Activated naive CD4-positive, alpha-beta T cell treated with anti-CD3 and anti-CD28 coated beads, Interleukin-2, amount 50 U/mL, for 16 hours (primary cell): ENCODE measurements at places on chromosomes 7 and 10.

DNA sequence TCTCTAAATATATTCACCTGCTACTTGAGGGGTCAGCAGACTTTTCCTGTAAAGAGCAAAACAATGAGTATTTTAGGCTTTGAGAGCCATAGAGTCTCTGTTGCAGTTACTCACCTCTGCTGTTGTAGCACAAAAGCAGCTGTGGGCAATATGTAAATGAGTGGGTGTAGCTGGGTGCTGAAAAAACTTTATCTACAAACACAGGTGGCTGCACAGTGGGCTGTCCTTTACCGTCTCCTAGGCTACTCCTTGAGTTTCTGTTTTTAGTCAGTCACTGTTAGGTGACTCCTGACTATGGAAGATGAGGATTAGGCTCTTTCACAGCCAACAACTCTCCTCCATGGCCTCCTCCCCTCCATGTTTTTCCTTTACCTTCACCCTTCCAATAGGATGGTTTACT, 286.1 kb upstream of the C7orf33 start:
- no peak for DNase-seq

DNA sequence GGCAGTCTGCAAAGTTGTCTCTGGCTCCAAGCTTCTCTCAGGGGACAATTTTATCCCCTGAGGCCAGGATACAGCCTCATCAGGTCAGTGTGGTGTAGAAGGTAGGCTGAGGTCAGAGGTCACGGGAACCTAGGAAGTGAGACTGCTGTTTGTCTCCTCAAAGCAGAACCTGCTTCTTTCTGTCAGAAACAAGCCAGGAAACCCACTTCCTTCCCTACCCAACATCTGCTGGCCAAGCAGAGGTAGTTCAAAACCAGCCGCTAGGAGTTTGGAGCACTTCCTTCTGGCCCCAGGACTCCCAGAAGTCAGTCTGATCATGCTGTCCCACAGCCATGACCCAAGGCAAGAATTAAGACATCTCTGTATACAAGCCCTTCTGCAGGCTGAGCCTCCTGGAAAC, 12.2 kb downstream of the CLRN3 start:
- no peak for DNase-seq

- DNase-seq: no peak
Observed at GRCh38 chr7:133300811-133301210, 47.9 kb downstream of the EXOC4 start.

DNA sequence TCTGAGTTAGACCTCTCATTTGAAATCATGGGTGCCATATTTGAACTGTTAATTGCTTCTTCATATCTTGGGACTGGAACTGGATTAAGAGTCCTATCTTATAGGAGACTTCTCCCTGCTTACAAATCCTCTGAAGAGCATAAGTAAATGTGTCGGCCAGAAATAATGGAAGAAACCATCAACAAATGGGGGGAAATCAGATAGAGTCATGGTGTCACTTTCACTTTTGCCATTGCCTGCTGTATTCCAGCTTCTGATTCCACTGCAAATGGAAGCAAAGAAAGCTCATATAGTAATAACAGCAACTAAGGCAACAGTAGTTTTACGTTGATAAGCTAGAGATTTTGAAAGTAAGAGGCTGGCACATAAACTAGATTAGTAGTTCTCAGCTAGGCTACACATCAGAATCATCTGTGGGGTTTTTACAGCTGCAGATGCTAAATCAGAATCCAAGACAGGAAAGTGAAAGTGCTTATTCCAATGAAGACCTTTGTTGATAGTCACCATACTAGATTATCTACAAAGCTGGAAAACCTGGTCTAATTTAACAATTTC, 12.3 kb upstream of the CRPPA start:
- DNase-seq: no peak

- no peak for DNase-seq
Observed at GRCh38 chr10:23820792-23821191, 381.9 kb downstream of the OTUD1 start.

DNA sequence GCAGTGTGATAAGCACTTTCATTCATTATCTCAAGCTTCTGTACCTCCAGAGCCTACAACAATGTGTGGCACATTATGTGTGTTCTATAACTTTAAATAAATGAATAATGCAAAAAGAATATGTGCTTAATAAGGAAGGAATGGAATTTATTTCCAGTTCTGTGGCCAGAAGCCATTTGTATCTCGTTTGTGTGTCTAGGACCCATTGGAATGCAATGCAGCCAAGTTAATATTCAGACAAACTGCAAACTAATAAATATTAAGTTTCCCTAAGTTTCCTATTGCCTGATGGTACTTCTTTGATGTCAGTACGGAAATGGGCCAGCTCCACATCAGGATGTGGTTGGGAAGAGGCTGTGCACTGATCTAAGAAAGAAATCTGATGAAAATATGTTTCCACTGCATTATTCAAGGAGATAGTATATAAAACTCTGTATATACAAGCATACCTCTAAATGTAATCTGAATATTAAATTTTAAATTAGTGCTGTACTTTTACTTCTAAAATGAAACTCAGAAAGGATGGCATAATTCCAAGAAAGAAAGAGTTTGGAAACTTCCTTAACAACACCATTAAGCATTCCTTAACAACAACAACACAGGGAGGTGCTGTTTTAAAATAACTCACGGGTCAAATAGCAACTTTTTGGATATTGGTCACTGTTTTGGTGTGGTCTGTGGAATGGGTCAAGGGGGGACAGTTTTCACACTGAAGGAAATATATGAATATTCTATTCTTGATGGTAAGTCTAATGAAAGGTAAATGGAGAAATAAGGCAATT, 29.4 kb upstream of the ANKRD30A start:
- no peak for DNase-seq

- no peak for DNase-seq
Observed at GRCh38 chr7:116438267-116438666, 61.3 kb upstream of the CAV2 start.

GRCh38 chr10:7889947-7890542, 71.7 kb downstream of the TAF3 start:
- DNase-seq: no peak

- no peak for DNase-seq
Observed at GRCh38 chr10:122503886-122504609, 42.7 kb downstream of the HTRA1 start.

- no peak for DNase-seq
Observed at GRCh38 chr7:5703572-5704533, 77.6 kb downstream of the RNF216 start.

GRCh38 chr10:120186506-120186905, 270.5 kb upstream of the PLPP4 start:
- no peak for DNase-seq

DNA sequence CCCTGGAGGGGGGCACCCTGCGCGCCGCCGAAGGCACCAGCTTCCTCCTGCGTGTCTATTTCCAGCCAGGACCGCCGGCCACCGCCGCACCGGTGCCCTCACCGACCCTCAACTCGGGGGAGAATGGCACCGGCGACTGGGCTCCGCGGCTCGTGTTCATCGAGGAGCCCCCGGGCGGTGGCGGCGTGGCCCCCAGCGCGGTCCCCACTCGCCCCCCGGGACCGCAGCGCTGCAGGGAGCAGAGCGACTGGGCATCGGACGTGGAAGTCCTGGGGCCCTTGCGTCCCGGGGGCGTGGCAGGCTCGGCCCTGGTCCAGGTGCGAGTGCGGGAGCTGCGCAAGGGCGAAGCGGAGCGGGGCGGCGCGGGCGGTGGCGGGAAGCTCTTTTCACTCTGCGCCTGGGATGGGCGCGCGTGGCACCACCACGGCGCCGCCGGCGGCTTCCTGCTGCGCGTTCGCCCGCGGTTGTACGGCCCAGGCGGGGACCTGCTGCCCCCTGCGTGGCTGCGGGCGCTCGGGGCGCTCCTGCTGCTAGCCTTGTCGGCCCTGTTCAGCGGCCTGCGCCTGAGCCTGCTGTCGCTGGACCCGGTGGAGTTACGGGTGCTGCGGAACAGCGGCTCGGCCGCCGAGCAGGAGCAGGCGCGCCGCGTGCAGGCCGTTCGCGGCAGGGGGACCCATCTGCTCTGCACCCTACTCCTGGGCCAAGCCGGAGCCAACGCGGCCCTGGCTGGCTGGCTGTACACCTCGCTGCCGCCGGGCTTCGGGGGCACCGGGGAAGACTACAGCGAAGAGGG, 594 bp downstream of the CNNM1 start:
- peak; percentile 13 for DNase-seq

GRCh38 chr7:28364082-28364481, 48.2 kb upstream of the CREB5 start:
- no peak for DNase-seq

- no peak for DNase-seq
Observed at GRCh38 chr7:33922820-33923219, 17.5 kb downstream of the BMPER start.

DNA sequence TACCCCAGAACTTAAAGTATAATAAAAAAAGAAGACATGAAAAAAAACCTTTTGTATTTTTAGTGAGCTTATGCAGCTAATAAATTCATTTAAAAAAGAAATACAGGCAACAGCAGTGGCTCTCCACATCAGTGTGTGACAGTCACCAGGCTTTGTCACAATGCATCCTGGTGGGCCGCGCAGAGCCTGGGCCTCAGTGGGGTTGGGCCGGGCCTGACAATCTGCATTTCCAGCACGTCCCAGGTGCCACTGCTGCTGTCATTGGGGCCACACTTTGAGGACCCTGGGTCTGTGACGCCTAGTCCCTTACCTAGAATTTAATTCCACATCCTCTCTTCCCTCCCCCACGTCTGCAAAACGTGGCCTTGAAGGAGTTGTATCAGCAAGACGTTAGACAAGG, 284.5 kb downstream of the ADARB2 start:
- no peak for DNase-seq

GRCh38 chr7:141713890-141714289, 5.7 kb downstream of the WEE2 start:
- DNase-seq: no peak

- DNase-seq: no peak
Observed at GRCh38 chr10:120177330-120177729, 279.7 kb upstream of the PLPP4 start.

GRCh38 chr7:123372368-123372767, 162.0 kb downstream of the IQUB start:
- DNase-seq: no peak

GRCh38 chr7:100545360-100546128, 6.5 kb downstream of the AGFG2 start:
- peak; percentile 57 for DNase-seq

GRCh38 chr10:132833421-132834111, 47.6 kb upstream of the NKX6-2 start:
- DNase-seq: peak; percentile 9

DNA sequence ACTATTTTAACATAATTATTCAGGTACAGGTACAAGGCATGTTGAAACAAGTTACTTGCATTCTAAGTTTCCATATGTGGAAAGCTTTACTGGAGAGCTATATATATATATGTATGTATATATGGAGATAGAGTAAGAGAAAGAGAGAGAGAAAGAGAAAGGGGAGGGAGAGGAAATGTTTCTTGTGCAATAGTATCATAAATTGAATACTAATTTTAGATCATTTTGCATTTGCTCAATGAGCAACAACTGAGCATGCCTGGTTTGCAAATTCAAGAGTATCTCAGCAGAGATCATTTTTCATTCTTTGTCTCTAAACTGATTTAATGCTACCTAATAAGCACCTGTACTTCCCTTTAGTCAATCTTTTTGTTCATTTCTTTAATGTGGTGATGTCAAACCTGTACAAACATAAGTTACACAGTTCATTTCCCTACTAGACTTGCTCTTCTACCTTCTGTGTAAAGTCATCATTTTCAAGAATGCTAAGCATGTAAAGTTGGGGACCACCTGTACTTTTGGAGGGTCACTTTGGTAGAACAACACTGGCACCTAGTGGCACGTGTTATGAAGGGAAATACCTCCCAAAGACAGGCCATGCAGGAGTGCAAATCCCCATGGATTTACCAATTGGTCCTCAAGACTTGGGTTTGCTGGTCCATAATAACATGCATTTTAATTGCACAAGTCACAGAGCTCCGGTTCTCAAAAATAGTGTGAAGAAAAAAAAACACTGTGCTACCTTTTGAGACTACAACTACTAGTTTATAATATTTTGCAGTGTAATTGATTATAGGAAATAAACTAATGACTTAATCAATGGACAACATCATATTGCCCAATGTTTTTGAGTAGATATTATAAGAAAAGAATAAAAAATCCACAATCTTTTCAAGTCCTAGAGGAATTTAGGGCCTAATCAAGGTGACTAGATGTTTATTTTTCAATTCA, 431.2 kb upstream of the IGFBP3 start:
- DNase-seq: no peak

GRCh38 chr10:99964791-99965190, 45.0 kb downstream of the DNMBP start:
- no peak for DNase-seq

GRCh38 chr10:107727767-107728317, 563.3 kb upstream of the SORCS1 start:
- no peak for DNase-seq

- no peak for DNase-seq
Observed at GRCh38 chr10:11243425-11244222, 226.0 kb downstream of the CELF2 start.

DNA sequence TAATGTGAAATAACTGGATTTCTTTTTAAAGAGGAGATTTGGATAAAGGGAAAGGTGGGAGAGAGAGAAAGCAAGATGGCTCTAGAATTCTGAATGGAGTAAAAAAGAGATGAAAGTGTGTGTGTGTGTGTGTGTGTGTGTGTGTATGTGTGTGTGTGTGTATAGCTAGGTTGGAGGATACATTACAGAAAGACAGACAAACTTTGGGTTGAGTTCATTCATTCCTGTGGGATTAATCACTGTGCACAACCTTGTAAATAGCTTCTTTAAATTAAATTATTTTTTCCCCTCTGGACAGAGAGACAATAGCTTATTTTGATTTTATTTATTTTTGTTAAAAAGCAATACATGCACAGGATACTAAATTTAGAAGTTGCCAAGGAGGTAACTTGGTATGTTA, 7.5 kb downstream of the ASB4 start:
- no peak for DNase-seq

GRCh38 chr10:44742248-44742647, 168.9 kb upstream of the TMEM72 start:
- no peak for DNase-seq

GRCh38 chr10:27100813-27101347, 586 bp upstream of the ANKRD26 start:
- DNase-seq: peak; percentile 20
